GM23338 (cell line): ENCODE measurements at places on chromosomes 2 and 18. TPM values are rescaled to one million over a fixed set of nuclear protein-coding genes. Genes with fewer than 3 reads are reported as not detected.

DNA sequence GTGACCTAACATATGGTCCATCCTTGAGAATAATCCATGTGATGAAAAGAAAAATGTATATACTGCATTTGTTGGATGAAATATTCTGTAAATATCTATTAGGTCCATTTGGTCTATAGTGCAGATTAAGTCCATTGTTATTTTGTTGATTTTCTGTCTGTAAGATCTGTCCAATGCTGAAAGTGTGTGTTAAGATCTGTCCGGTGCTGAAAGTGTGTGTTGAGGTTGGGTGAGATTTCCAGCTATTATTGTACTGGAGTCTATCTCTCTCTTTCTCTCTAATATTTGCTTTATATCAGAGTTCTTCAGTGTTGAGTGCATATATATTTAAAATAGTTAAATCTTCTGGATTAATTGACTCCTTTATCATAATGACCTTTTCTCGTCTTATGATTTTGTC, 828.8 kb upstream of the CRIM1 start:
- H3K4me1 ChIP-seq = peaks cover 5% of the 10 kb centered on the region; the same call in 1 of the 2 replicates
- no peak overlapping the region for H3K4me3 ChIP-seq
- no peak overlapping the region for H3K27ac ChIP-seq
- no peaks in the 10 kb centered on the region for H3K27me3 ChIP-seq
- H3K36me3 ChIP-seq = no peaks in the 10 kb centered on the region

DNA sequence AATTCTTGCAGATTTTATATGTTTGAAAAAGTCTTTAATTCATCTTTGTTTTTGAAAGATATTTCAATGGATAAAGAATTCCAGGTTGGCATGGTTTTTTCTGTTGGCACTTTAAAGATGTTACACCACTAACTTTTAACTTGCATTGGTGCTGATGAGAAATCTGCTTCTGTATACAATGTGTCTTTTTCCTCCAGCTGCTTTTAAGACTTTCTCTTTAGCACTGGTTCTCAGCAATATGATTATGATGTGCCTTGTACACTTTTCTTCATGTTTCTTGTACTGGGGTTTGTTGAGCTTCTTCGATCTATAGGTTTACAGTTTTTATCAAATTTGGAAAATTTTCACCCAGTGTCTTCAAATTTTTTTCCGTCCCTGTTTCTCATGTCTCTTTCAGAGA, 29.2 kb downstream of the PECR start:
- no peak overlapping the region for H3K4me3 ChIP-seq
- no peaks in the 10 kb centered on the region for H3K27me3 ChIP-seq
- no peaks in the 10 kb centered on the region for H3K36me3 ChIP-seq
- H3K27ac ChIP-seq = 0 out of 2 replicates have a peak overlapping the region, but pooled peaks have one; percentile 68
- 0 out of 2 replicates have a peak, but pooled peaks cover 3% of the 10 kb centered on the region for H3K4me1 ChIP-seq

GRCh38 chr2:166180951-166181812, 53.4 kb upstream of the SCN1A start:
- no peaks in the 10 kb centered on the region for H3K36me3 ChIP-seq
- H3K27ac ChIP-seq = no peak overlapping the region
- peaks cover 15% of the 10 kb centered on the region; the same call in 1 of the 2 replicates for H3K4me1 ChIP-seq
- H3K4me3 ChIP-seq = no peak overlapping the region
- peak; percentile 82 for DNase-seq
- H3K27me3 ChIP-seq = no peaks in the 10 kb centered on the region

- H3K27me3 ChIP-seq = no peaks in the 10 kb centered on the region
- H3K27ac ChIP-seq = no peak overlapping the region
- H3K36me3 ChIP-seq = no peaks in the 10 kb centered on the region
- no peak overlapping the region for H3K4me3 ChIP-seq
- H3K4me1 ChIP-seq = no peaks in the 10 kb centered on the region
- DNase-seq = no peak
Measured at GRCh38 chr2:191299010-191299409, 53.8 kb downstream of the MYO1B start.

GRCh38 chr18:36505665-36506064, 208.2 kb downstream of the FHOD3 start:
- H3K4me3 ChIP-seq = no peak overlapping the region
- no peaks in the 10 kb centered on the region for H3K36me3 ChIP-seq
- no peaks in the 10 kb centered on the region for H3K4me1 ChIP-seq
- no peak for DNase-seq
- H3K27me3 ChIP-seq = no peaks in the 10 kb centered on the region
- H3K27ac ChIP-seq = no peak overlapping the region

- no peaks in the 10 kb centered on the region for H3K36me3 ChIP-seq
- 0 out of 2 replicates have a peak, but pooled peaks cover 3% of the 10 kb centered on the region for H3K27me3 ChIP-seq
- H3K4me1 ChIP-seq = no peaks in the 10 kb centered on the region
Measured at GRCh38 chr18:31819106-31819924, 58.6 kb upstream of the SLC25A52 start.

GRCh38 chr18:11800566-11801334, 50.5 kb upstream of the CHMP1B start:
- no peaks in the 10 kb centered on the region; the same call in 1 of the 2 replicates for H3K4me1 ChIP-seq
- H3K36me3 ChIP-seq = no peaks in the 10 kb centered on the region
- DNase-seq = no peak
- no peaks in the 10 kb centered on the region for H3K27me3 ChIP-seq

Gene RIT2
- total RNA-seq = 0.70 and 1.9 TPM in 2 replicates
